LHCN-M2 (cell line): ENCODE measurements at places on chromosomes 2 and 18. TPM values are rescaled to one million over a fixed set of nuclear protein-coding genes. Genes with fewer than 3 reads are reported as not detected.

ACAA2 gene
- 80.1 and 84.1 TPM in 2 replicates for total RNA-seq

POTEF gene
- total RNA-seq: not detected in 2 replicates

DNA sequence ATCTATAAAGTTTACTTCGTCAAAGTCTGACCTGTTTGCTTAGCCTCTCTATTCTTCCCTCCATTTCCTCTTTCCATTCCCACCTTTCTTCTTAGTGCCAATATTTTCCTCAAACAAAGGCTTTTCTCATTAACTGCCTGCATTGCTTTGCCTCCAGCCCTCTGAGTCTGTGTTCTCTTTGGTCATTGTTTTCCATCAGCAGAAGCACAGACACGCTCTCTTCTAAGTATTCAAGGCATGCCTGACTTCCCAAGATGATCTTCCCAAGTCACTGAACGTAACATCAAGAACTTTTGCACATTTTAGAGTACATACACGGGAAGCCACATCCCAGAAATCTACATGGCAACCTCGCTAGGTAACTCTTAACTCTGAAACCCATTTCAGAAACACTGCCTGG lies 32.6 kb upstream of the ANXA4 start:
- no peak for DNase-seq

HNMT gene
- 45.6 and 55.7 TPM in 2 replicates for total RNA-seq

DNA sequence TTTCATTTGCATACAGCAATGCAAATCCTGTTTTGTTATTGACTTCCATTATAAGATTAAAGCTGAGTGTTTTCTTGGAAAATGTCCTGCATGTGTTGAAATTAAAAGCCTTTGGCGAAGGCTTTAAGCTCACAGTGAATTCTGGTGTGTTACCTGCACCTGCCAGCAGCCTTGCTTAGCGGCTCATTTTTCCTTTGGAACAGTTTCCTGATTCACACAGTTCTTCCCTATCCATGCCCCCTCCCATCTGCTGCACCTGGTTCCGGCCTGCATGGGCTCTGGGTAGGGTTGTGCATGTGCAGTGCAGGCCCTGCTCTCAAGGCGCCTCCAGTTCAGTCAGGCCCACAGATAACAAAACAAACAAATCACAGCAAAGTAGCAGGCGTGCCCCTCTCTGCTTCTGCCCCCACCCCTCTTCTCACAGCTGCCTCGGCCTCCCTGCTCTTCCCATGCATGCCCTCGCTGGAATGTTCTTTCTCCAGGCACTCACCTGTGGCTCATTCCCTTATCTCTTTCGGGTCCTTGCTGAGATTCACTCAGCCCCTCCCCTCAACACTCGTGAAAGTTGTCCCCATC lies 15.8 kb downstream of the MTCL1 start:
- DNase-seq: no peak

IL1R1 gene
- 39.0 and 42.7 TPM in 2 replicates for total RNA-seq

ERFE gene
- total RNA-seq: 24.2 and 25.6 TPM in 2 replicates

SLC23A3 gene
- total RNA-seq: 0.06 TPM in 1 of 2 replicates, not detected in the other

CD8B gene
- total RNA-seq: not detected in 2 replicates

GALR1 gene
- not detected in 2 replicates for total RNA-seq

GRCh38 chr2:42793334-42794270 lies 1.2 kb upstream of the HAAO start:
- DNase-seq: no peak

NFE2L2 gene
- 59.3 and 74.6 TPM in 2 replicates for total RNA-seq

CNDP1 gene
- not detected in 2 replicates for total RNA-seq

ACADL gene
- not detected in 2 replicates for total RNA-seq

DNA sequence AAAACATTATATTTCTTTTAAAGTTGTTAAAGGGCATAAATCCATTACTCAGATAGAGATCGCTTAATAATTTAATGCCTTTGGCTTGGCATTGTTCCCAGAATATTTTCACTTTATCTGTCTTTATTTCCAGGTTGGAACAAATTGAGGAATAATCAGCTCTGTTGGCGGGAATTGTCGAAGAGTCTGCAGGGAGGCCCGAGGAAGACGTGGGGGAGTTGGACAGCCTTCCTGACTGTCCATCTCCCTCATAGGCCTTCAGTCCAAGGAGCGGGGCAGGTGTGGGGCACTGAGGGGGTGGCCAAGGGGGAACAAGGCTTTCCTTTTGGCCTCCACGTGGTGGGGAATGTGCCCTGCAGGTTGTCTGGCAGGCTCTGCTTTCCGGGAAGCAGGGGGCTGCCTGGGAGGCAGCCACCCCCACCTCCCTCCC lies 179.6 kb downstream of the ZBTB7C start:
- no peak for DNase-seq

RAX gene
- total RNA-seq: not detected in 2 replicates

SELENOI gene
- 20.8 and 21.8 TPM in 2 replicates for total RNA-seq

- DNase-seq: no peak
These were observed 312.5 kb downstream of the MYCN start for GRCh38 chr2:16252891-16253290.

- DNase-seq: no peak
These were observed 249.0 kb downstream of the EXOC6B start for GRCh38 chr2:72576861-72577260.

DNA sequence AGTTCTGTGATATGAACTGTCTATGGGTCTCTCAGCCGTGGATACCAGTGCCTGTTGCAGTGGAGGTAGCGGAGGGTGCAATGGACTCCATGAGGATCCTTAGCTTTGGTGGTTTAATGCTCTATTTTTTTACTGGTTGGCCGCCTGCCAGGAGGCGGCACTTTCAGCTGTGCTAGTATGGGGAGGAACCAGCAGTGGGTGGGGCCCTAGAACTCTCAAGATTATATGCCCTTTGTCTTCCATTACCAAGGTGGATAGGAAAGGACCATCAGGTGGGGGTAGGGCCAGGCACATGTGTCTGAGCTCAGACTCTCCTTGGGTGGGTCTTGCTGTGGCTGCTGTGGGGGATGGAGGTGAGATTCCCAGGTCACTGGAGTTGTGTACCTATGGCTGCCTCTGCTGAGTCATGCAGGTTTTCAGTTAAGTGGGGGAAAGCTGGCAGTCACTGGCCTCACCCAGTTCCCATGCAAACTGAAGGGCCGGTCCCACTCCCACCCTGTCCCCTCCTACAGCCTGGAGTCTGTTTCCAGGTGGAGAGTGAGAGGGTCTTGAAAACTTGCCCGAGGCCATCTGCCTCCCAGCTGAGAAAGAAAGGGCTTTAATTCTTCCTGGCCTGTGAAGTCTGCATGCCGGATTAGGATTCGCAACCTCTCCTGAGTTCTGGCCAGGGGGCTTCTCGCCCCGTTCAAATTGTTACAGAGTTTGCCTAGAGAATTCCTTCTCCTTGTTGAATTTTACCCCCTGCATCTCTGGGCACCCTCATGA lies 14.5 kb downstream of the KCNS3 start:
- DNase-seq: no peak

- peak; percentile 55 for DNase-seq
These were observed 61.2 kb upstream of the ATL2 start for GRCh38 chr2:38438133-38438882.
